ENCODE measurements at places on chromosomes 5 and 9.

DNA sequence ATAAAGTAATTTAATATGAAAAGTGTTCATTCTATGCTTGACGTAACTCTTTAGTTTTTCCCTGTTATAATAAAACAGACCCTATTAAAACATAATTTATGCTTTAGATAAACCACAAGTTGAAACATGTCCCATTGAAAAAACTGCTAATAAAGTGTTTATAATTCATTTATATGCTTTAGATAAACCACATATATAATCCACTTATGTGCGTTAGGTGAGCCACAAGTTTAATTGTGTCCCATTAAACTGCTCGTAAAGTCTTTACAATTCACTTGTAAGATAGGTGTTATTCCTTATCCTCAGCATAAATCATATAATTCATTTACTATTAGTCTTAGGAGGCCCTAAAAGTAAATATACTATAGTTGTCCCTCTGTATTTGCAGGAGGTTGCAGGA, 3.6 kb downstream of the NIPSNAP3B start:
- no peak for DNase-seq

DNA sequence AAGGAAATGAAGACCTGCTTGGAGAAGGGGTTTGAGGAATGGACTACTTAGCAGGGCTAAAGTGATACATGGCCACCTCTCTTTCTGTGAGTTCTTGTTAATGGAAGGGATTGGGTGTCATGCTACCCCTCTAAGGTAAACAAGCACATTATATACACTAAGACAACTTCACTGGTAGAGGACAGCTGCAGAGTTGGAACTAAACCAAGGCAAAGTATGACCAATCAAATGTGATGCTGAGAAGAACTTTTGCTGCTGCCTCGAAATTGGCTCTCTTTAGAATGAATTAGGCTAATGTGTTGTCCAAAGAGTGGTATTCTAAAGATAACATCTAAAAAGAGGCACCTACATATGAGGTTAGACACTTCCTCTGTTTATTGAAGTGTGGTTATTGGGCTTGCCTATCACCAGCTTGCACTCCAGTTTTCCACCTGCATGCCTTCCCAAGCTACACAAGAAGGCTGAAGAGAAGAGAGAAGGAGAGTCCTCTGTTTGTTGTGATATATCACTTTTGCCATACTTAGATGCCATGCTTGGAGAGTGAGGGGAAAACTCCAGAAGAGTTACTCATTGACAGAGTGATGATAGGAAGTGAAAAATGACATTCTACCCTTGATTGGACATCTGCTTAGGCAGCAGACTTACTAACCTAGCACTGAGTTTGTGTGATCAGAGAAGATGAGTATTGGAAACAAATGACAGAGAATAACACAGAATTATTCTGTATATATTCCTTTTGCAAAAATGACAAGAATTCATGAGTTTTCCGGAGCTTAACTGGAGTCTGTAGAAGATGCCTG, 536.1 kb downstream of the ZNF608 start:
- DNase-seq, result no peak

- no peak for DNase-seq
Measured at GRCh38 chr5:149886692-149887470, 57.7 kb downstream of the PDE6A start.

GRCh38 chr5:170907758-170908157, 45.9 kb downstream of the RANBP17 start:
- no peak for DNase-seq

DNA sequence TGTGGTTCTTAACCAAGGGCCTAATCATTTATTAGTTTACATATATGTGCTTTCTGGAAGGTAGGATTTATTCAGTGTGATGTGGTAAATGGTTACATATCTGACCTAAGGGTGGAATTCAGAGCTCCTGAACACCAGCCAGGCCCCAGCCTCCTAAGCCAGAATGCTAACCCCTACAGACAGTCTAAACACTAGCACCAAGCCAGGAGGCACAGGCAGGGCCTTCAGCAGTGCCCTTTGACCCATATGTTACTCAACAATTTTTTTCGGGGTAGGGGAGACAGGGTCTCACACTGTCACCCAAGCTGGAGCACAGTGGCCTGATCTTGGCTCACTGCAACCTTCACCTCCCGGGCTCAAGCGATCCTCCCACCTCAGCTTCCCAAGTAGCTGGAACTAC, 40.3 kb downstream of the PRKACG start:
- DNase-seq, result no peak

GRCh38 chr5:177087398-177088005, 787 bp downstream of the FGFR4 start:
- DNase-seq, result no peak

- no peak for DNase-seq
Measured at GRCh38 chr9:89886281-89886700, 281.5 kb downstream of the GADD45G start.

DNA sequence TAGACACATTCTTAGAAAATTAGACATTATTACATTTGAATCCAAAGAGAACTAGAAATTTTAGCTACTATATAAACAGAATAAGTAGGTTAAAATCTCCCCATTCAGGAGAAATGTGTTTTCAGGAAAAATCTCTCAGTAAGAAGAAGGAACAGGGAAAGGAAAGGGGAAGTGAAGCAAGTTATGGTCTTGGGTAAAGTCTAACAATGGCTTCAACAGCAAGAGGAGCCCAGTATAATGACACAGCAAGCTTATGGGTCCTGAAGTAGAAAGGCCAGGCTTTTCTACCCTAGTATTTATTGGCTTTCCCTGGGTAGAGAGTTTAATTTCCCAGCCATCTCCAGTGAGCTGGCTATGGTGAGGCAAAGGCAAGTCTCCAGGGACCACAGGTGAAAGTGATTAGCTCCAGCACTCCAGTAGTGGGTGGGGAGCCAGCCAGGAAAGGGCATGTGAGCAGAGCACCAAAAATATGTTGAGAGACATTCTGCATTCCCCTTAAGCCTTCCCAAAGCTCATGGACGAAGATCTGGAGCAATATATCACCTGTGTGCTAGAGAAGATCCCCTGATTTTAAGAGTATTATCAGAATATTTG, 981.7 kb downstream of the NR2F1-AS1 start:
- no peak for DNase-seq

- DNase-seq, result no peak
Measured at GRCh38 chr5:73322437-73323076, 126.0 kb downstream of the FOXD1 start.

GRCh38 chr5:116482394-116482793, 92.2 kb downstream of the SEMA6A start:
- DNase-seq, result no peak

DNA sequence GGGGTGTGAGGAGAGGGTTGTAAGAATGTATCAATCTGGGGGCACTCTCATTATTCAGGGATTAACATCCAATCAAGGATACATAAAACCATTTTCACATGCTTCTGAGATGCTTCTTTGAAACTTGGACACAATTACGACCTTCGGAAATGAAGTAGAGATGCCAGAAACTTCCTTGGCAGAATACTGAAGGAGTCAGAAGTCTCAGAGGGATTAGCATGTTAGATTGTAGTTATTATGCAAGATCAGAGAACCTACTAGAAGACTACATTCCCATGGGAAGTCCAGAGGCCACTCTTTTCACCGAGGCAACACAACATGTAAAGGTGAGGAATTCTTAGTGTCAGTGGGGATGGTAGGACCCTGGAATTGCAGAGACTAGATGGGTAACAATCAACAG, 5.1 kb upstream of the SLC22A4 start:
- no peak for DNase-seq

GRCh38 chr9:70465904-70466303, 51.4 kb upstream of the KLF9 start:
- DNase-seq, result no peak

- DNase-seq, result no peak
Measured at GRCh38 chr5:174737330-174737729, 12.9 kb downstream of the MSX2 start.

DNA sequence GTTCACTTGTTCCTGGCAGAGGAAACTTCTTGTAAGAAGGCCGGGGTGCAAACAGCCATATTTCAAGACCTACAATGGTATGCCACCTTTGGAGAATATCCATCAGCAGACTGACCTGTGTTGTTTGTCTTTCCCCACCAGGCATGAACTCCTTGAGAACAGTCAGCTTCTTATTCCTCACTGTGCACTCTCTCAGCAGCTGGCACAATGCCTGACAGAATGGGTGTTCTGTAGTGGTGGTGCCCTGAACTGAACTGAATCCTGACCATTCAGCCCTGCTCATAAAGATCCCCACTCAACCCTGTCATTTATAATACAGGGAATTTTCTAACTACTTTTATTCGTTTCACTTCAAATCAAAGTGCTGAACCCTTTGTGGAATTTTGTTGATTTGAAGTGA, 206.9 kb downstream of the COX7C start:
- no peak for DNase-seq

GRCh38 chr5:17005107-17005828, 69.2 kb upstream of the MYO10 start:
- DNase-seq, result no peak

GRCh38 chr5:119406551-119407110, 45.7 kb upstream of the HSD17B4 start:
- DNase-seq, result no peak

DNA sequence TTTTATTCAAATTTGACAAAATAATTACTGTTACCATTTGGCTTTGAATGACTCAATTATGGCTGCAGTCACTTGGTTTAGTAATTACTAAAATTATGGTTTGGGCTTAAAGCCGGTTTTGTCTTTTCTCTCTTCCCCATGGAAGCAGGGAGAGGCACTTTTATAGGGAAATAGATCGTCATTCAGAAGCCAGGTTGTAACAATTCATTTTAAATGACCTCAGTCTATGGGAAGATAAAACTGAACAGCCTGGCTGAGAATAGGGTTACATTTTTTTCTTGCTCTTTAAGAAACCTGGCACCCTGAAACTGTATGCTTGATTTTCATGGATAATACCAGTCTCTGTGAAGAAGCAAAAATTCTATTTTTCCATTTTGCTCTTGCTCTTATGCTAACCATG, 169.8 kb downstream of the SMC2 start:
- no peak for DNase-seq

DNA sequence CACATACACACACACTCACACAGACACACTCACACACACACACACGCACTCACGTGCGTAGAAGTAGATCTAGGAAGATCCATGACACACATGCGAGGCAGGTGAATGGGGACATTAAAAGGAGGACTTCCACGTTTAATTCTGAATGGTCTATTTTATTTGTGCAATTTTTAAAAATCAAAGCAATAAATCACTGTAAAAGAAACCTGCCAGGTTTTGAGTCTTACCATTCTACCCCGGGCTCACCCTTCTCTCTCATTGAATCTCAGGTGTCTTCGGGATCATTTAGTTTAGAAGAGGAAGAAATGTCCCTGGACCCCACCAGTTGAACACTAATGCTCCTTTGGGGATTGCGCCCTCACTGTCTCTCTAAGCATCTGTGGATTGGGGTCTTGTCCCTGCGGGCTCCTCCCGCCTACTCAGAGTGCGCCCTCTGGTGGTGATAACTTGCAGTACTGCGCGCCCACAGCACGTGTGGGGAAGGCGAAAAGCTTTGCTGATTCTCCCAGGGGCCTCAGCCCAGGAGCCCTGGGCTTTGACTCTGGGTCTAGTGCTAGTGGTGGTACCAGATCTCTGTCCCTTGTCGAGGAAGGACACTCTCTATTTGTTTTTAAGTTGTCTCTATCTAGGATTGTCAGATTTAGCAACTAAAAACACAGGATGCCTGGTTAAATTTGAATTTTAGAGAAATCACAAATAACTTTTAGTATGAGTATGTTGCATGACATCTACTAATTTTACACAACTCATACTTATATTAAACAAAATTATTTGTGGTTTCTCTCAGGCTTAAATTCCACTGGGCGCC, 34.8 kb downstream of the BOD1 start:
- peak; percentile 37 for DNase-seq

DNA sequence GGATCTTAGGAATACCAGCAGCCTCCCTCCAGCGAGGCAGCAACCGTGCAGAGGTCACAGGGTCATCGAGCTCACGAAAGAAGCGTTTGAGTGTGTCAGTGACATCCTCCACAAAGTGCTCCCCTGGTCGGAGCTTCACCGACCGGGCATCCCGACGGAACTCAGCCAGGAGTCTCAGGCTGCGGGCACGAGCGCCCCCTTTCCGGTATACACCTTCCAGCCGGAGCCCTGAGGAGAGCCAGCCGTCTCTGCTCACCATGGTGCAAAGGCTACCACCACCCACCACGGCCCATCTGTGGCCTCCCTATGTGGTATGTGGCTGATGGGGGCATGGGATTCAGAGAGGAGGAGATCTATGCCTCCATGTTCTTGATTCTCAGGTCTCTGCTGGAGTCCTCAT, 10.8 kb upstream of the FCHSD1 start:
- DNase-seq, result no peak

DNA sequence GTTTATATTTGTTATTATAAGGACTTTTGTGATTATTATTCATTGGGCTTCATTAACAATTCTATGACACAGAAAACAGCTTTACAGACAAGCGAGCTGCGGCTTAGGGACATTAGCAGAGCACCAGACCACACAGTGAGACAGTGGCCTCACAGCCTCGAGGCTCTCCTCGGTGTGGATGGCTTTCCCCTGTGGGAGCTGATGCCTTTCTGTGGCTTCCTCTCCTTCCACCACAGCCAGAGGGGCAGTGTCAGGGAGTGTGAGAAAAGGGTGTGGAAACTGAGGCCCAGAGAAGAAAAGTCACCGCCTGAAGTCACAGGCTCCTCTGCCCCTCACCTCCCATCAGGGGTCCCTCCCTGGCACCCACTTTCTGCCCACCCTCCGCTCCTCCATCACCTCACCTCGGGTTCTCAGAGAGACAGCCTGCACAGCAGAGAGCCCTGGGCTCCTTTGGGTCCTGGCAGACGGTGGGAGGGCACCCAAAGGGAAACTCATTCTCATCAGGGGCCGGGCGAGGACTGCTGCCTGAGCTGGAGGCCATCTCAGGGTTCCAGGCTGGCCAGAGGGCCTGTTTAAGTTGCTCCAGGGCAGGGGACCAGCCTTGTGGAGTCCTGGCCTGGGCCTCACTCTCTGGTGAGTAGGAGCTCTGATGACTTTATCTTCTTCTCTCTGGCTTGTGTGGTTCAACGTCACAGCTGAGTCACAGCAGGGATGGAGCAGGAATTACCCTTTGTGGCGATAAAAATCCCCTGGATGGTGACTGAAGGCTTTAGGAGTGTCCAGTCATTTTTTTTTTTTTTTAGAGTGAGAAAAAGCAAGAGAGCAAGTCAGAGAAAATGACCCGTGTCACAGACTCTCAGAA, 830 bp downstream of the TRAF1 start:
- no peak for DNase-seq

- DNase-seq, result no peak
Measured at GRCh38 chr5:114319821-114320220, 42.0 kb upstream of the KCNN2 start.

- DNase-seq, result no peak
Measured at GRCh38 chr9:87213948-87214347, 266.6 kb upstream of the GAS1 start.

Data from GM12892 (cell line).